AG08395 (cell line): ENCODE measurements at places on chromosomes 11 and 22.
A peak's percentile ranks its signal among the peaks of the same experiment; 100 is the strongest.

- DNase-seq = peak; percentile 97
These were observed 1.7 kb upstream of the TOB2 start for GRCh38 chr22:41448189-41448808.

- DNase-seq = peak; percentile 75
These were observed 11.2 kb upstream of the PPP2R1B start for GRCh38 chr11:111777094-111778046.

GRCh38 chr11:64810891-64811272 is 531 bp upstream of the MEN1 start:
- DNase-seq = no peak

GRCh38 chr22:22098457-22099193 is 116.0 kb upstream of the TOP3B start:
- no peak for DNase-seq

DNA sequence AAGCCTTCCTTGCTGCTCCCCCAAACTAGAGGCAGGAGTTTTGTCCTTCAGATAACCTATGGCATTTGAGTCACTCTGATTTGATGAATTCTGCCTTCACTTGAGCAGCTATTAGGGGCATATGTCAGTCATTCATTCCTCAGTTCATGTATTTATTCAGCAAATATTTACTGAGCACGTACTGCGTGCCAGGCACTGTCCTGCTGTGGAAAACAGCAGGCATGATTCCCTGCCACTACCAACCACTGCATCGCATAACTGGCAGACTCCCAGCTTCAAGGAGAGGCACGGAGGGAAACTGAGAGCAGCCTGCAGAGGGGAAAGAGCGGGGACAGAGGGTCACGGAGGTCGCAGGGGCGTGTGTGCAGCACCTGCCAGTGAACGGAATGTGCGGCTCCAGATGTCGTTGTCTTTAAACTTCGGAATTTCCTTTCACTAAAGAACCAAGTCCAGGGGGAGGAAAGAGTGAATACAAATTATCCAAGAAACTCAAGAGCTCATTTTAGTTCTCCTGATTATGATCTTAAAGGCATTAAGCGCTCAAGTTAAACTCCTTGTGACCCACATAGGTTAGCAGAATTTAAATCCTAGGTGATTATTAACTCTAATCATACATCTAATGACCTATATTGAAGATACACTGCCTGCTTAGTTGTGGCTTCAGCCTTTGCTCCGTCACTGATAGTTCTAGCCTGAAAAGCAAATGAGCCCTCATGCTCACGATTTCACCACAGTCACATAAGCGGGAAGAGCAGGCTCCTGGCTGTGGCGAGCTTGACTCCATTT is 12.6 kb downstream of the PPARA start:
- no peak for DNase-seq

DNA sequence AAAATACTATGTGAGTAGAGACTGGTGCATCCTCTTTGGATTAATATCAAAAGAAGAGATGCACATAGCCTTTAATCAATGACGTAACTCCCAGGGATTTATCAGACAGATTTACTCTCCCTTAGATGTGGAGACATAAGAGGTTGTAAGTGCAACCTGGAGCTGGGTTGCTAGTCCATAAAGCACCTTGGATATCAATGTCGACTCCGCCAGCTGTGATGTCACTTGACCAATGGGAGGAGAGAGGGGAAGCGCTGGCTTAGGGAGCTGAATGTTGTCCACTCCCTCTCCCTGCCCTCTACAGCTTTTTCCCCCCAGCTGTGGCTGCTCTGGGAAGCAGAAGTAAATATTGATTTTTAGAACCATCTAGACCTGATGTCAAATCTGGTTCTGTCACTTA is 28.9 kb upstream of the TMEM86A start:
- no peak for DNase-seq

DNA sequence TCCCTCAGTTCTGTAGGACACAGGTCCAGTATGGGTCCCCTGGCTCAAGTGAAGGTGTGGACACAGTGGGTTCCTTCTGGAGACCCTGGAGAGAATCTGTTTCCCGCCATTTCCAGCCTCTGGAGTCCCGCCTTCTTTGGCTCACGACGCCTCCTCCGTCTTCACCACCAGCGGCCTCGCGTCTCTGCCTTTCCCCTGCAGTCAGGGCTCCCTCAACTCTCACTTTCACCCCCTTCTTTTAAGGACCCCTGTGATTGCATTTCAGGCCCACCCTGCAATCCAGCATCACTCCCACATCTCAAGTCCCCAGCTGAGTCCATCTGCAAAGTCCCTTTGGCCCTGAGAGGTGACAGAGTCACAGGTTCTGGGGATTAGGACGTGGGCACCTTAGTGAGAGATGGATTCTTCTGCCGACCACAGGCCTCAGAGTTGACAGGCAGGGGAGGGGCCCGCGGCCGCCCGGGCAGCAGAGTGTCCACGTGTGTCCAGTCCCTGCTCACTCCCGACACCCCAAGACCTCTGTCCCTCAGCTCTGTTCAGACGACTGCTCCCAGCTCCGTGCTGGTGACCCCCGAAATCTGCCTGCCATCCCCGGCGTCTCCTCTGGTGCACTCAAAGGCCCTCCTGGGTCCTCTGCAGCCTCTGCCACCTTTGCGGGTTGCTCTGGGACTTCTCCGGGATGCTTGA is 36.9 kb upstream of the KRTAP5-7 start:
- no peak for DNase-seq

GRCh38 chr11:44597358-44598012 is 32.0 kb downstream of the CD82 start:
- DNase-seq = no peak

- peak; percentile 93 for DNase-seq
These were observed 49.1 kb upstream of the A4GALT start for GRCh38 chr22:42769574-42770447.

GRCh38 chr22:48167238-48167637 is 1404.8 kb downstream of the TBC1D22A start:
- no peak for DNase-seq

- DNase-seq = peak; percentile 80
These were observed 35.9 kb upstream of the PRDM11 start for GRCh38 chr11:45110562-45110961.

GRCh38 chr22:44986926-44987325 is 22.9 kb downstream of the PHF21B start:
- no peak for DNase-seq

GRCh38 chr11:115141231-115142114 is 362.7 kb downstream of the CADM1 start:
- DNase-seq = no peak

GRCh38 chr22:37427135-37427710 is at the start of gene ELFN2:
ELFN2 (minus strand) TSS chr22:37427479; CDS start chr22:37375534, 51,945 bp downstream.
- no peak for DNase-seq

DNA sequence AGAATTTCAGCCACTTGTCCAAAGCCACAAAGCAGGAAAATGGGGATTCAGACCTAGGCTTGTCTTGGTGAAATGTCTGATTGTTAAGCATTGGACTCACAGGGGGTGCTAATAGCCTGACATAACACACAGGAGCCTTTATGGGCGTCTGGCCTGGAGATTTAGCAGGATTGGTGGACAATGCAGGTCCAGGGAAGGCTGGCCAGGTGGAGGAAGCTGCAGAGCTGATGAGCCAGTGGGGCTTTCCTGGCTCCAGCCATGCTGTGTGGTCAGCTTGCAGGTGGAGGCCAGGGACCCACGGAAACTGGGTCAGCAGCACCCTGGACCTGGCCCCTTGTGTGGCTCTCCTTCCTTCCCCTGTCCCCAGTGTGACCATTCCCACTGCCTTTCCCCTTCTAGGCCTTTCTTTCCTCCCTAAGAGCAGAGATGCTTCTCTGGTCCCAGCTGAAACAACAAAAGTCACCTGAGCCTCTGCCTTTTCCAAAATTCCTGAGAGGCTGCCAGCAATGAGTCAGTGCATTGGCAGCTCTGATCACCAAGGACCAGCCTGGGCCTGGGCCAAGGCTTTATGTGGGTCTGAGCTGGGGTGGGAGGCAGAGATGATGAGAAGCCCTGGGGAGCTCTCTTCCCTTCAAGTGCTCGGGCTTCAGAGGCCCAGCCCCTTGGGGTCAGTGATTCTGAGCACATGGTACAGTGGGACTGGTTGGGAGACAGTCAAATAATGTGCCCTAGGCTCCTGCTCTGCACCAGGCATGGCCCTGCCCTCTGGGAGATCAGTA is 85.2 kb downstream of the CCDC81 start:
- peak; percentile 81 for DNase-seq
